NCI-H1436 (cell line): ENCODE measurements at places on chromosomes 6 and 20.
A peak's percentile ranks its signal among the peaks of the same experiment; 100 is the strongest.

DNA sequence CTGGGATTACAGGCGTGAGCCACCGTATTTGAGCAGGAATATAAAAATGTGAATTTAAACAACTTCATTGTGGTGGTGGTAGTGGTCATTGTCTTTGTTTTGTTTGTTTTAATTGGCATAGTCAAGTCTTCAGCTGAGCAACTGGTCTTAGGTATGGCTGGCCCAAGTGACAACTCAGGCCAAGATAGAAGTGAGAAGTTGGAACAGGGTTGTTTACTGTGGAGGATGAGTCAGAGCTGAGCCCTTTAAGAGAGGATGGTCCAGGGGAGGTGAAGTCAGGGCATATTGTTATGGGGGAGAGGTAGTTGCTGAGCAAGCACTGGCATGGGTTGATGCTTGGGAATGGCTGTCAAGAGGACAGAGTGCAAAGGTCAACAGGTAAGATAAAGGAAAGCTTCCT lies 308.2 kb downstream of the FARS2 start:
- no peak for DNase-seq

DNA sequence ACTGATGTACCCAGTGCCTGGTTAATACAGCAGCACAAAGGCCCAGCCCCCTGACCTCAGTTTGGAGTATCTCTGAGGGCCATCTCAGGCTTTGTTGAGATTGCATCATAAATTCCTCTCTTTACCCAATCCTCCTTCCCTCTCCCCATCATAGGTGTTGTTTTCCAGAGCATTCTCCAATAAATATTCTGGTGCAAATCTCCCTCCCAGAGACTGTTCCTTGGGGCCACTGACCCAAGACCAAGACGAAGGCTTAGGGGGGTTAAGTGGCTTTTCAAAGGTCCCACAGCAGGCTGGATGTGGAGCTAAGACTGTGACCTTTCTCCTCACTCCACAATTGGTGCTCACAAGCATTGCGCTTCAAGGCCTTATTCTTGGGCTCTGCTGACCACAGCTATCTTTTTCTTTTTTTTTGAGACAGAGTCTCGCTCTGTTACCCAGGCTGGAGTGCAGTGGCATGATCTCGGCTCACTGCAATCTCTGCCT lies 72.4 kb upstream of the ZMYND8 start:
- DNase-seq = no peak

GRCh38 chr6:170249817-170250216 lies 41.1 kb downstream of the DLL1 start:
- no peak for DNase-seq

DNA sequence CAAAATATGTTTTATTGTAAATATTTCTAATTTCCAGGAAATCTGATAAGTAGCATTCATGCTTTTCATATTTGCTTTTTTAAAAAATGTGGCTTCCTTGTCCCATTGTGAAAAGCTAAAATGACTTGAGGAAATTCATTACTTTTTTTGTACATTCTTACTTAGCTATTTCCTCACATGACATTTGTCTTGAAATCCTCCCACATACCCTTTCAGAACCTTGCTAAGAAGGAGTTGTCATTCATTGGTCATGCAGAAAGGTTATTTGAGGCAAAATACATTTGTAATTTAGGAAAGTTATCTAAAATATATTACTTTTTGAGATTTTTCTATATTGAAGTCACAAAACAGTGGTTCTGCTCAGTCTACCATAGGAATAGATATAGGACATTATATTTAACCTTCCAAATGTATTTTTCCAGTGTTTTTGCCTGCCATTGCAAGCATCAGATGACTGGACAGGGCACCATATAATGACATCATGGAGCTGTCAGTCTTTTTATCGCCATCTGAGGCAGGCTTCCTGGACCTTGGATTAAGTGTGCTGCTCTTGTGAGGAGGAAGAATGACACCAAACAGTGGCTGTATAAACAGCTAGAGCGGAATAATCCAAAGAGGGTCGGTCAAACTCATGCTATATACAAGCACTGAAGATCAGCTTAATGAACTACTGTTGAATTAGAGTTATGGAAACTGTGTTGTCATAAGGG lies 109.4 kb upstream of the HCRTR2 start:
- no peak for DNase-seq

- no peak for DNase-seq
Observed at GRCh38 chr6:150282806-150283205, 86.0 kb upstream of the IYD start.

- no peak for DNase-seq
Observed at GRCh38 chr6:135280375-135281136, 99.4 kb downstream of the MYB start.

DNA sequence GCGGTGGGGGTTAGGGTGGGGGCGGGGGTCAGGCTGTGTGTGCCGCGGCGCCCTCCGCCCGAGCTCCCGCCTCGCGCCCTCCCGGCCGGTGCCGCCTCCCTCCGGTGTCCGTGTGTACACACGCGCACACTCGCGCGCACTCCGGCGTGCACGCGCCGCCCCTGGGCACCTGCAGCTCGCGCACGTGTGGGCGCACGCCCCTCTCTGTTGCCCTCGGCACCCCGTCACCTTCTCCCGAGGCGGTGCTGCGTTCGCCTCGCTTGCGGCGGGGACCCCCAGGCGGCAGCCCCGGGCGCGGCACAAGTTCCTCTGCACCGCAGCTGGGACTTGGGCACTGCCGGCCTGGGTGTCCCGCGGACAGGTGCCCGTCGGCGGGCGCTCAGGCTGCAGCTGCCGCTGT lies 525 bp downstream of the MACROD2 start:
- peak; percentile 48 for DNase-seq

DNA sequence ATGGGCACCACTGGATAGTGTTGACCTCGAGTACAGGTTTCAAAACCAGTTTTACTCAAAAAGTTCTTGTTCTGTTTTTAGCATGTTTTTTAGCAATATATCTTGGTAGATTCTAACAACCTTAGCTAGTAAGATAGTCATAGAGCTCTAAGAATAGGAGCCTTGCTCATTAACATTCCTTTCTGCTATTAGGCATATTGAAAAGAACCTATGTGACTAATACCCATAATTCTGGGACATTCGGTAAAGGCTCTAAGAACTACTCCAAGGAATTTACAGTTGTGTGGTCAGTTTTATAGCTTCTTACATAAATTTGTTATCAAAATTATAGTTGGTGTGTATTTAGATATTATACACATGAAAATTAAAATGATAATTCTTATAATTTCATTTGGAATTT lies 11.6 kb downstream of the SLC9A8 start:
- DNase-seq = no peak

DNA sequence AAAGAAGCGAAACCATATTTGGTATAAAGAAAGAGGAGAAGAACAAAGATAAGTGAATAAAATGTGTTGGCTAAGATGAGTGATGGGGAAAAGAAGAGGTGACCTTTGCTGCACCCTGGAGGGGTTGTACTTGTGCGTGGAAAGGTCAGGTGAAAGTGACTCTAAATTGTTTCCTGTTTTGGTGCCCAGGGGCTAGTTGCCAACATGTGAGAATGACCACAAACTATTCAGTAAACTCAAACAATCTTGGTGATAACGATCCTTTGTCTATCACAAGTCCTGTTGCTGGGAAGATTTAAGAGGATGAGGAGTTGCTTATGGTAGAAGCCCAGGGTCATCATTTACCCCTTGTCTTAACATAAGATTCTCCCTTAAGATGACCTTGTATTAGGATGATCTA lies 57.9 kb downstream of the ADGRF5 start:
- DNase-seq = no peak

DNA sequence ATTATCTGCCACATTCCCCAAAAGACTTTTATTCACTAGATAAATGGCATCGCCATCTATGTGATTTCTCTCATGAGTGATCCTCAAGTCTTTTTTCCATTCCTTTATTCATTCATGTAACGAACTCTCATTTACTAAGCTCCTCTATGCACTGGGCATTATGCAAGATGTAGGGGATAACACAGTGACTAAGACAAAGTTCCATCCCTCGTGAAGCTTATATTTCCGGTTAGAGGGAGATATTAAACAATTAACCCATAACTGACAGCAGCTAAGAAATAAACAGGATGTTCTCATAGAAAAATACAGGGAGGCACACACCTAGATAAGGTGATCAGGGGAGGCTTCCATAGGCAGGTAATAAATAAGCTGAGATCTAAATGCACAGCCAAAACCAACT lies 17.2 kb upstream of the PREX1 start:
- no peak for DNase-seq

- no peak for DNase-seq
Observed at GRCh38 chr6:45450831-45451230, 73.1 kb upstream of the SUPT3H start.

DNA sequence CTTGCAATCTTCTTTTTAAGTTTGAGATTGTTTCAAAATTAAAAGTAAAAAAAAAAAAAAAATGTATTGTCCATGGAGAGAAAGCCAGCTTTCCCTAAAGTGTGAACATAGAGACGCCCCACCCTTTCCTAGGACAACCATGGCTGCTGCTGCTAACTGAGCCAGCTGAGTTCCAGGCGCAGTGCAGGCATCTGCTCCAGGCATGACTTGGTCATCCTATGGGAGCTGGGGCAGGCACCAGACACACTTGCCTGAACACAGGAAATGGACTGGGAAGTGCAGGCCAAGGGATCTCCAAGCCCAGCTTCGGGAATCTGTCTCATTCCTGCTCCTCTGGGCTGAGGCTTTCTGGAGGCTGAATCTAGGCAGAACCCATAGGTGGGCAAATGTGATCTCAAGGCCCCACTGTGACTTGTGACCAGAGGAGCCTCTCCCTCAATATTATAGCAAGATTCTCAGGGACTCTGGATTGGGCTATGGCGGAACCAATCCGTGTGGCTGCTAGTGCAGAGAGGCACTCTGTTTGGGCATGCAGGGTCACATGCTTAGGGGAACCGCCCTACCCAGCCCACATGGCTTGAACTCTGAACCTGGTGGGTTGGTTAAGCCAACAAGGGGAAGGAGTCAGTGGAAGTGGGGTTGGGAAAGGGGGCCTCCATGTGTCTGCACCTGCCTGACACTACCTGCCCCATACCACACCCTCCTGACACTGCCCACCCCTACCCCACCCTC lies 138.2 kb upstream of the CST7 start:
- no peak for DNase-seq

GRCh38 chr20:11850901-11851300 lies 66.8 kb upstream of the BTBD3 start:
- no peak for DNase-seq

- no peak for DNase-seq
Observed at GRCh38 chr6:13463328-13463717, 24.1 kb downstream of the GFOD1 start.

DNA sequence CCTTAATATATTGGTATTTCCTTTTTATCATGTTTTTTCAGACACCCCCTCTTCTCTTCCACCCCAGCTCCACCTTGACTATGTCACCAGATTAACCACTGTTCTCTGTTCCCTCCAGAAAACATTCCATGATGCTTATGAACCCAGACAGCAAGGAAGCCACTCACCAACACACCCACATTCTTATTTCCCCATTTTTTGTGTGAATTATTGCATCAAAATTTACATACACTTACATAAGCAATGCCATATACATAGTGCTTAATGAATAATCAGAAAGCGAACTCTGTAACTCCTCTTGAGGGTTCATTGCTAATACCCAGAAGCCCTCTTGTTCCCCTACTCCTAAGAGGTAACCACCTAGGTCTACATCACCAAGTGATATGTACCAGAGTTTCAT lies 182.3 kb upstream of the CDYL start:
- no peak for DNase-seq

DNA sequence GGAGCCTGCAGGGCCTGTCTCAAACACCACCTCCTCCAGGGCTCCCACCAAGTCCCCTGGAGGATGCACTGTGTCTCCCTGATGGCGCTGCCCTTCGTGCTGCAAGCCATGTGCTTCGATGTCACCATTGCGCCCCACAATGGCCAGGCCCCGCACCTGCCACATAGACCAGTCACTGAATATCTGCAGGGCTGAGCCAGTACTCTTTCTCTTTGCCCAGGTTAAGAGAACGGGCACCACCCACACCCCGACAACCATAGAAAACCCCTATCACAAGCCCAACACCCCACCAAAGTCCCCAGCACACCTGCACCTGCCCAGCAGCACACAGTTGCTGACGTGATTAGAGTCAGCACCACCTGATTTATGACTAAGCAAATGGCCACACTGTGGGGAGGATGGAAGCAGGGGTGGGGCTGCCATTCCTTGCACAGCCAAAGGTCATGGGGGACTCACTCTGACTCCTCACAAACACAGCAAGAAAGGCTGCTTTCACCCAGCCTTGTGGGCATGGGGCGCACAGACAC lies 104.3 kb downstream of the SLC23A2 start:
- DNase-seq = no peak

DNA sequence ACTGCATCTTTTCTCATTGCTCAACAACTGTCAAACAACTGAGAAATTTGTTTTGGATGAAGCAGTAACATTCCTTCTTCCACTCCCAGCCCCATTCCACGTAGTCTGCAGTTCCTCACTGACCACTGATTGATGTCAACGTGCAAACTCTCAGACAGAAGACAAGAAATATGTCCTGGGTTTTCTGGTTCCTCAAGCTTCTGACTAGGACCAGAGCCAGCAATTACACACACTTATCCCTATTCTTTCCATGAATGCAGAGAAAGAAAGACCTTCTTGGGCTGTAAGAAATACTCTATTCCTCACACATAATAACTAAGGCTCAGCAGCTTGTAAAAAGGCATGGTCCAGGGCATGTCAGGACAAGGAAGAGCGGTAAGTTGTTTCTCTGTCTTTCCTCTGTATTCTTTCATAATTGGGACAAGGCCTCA lies 790.1 kb upstream of the SLC35B3 start:
- no peak for DNase-seq

- no peak for DNase-seq
Observed at GRCh38 chr6:100846276-100846675, 34.9 kb downstream of the ASCC3 start.

DNA sequence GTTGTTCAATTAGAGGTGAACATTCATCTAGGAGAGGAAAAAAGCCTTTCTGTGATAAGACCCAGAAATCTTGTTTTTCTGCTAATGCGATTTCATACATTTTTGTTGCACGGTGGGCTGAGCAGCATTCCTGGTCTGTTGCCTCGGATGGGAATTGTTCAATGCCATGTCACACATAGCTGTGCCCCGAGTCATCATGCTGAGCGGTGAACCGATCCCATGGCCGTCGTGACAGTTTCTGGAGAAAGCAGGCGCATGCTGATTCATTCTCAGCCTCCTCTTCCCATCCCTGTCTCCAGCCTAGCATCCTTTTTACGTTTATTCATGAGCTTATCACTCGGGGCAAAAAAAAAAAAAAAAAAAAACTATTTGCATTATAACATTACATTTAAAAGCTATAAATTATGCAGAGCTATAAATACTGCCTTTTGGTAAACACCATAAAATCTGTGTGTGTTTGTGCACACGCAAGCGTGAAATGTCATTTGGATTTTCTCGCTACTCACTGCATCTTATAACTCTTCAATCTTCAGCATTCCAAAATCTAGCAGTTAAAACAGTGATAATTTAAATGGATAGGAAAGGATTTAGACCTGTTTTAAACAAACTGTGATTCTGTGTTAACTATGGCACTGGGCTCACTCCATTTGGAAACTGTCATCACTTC lies 58.9 kb upstream of the IFNGR1 start:
- DNase-seq = no peak

GRCh38 chr6:133906050-133906449 lies 17.1 kb downstream of the TCF21 start:
- DNase-seq = no peak
